ENCODE measurements at places on chromosomes 2 and 18.

DNA sequence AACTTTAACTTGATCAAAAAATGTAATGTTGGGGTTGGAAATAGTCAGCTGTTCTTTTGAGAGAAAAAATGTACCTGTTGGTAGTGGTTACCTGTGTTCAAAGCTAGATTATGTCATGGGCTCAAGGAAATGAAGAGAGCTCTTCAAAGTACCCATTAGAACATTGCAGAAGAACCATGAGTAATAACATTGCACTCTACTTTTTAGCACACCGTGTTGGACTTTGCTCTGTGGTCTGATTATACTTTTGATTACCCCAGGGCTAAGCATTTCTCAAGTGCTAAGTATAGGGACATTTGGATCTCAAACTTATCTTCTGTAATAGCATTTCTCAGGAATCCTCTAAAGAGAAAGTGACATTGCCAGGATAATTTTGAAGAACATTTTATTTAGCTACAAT is 1122.8 kb upstream of the CELF4 start:
- DNase-seq, result no peak

DNA sequence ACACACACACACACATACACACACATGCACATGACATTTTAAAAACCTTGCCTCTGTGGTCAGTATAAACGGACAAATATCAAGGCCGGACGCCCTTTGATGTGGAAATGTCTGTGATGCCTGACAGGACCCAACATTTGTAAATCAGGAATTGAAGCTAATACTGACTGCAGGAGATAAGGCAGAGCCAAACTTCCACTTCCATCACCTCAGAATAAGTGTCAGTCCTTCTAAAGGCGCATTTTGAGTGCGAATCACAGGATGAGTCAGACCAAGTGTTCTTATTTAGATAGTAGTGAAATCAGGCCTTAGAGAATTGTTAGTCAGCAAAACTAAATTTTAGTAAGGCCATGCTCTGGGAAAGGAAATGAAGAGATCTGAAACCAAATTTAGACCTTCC is 211.7 kb upstream of the LRATD1 start:
- peak; percentile 37 for DNase-seq

- no peak for DNase-seq
Observed at GRCh38 chr2:145043399-145043834, 523.5 kb upstream of the ZEB2 start.

- no peak for DNase-seq
Observed at GRCh38 chr2:62291052-62291451, 95.1 kb downstream of the B3GNT2 start.

DNA sequence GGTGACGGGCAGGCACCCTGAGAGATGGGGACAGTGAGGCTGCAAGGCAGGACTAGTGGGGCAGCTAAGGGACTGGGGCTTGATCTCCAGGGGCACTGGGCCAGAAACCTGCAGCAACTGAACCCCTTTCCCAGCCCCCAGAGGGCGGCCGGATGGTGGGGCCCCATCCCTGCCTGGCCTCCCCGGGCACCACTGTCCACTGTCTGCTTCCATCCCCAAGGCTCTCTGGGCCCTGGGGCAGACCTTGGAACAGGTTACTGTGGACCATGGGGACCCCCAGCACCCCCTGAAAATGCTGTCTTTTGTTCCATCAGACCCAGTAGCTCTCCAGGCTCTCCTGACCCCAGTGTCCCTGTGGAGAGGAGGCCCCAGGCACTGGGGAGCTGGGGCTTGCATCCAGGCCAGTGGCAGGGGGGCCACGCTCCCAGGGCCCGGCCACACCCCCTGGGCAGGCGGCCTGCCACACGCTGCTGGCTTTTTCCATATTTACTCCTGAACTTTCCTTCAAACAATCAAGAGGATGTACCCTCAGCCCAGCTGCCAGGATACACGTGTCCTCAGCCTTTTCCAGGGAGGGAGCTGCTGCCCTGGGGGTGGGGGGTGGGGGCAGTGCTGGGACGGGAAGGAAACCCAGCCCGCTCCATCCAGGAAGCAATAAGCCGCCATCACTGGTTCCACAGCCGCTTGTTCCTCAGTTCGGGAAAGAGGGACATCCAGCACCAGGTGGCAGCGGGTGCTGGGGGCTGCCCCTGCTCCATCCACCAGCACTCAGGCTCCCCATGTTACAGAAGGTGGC is 102.3 kb upstream of the ODC1 start:
- no peak for DNase-seq

DNA sequence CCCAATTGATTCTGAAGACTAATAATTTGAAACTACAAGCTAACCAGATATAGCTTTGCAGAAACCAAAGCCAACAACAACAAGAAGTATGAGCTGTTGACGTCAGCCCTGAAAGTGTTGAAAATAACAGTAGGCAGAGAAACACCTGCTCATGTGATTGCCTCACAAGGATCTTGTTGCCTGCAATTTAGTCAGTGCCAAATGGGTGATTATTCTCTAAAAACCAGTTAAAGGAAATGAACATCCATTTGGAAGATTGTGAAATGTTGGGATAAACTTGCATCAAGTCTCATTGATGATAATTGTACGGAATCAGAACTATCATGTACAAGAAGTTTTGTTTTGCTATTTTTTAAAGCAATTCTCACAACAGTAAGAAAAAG is 2.8 kb downstream of the CYTIP start:
- DNase-seq, result no peak

DNA sequence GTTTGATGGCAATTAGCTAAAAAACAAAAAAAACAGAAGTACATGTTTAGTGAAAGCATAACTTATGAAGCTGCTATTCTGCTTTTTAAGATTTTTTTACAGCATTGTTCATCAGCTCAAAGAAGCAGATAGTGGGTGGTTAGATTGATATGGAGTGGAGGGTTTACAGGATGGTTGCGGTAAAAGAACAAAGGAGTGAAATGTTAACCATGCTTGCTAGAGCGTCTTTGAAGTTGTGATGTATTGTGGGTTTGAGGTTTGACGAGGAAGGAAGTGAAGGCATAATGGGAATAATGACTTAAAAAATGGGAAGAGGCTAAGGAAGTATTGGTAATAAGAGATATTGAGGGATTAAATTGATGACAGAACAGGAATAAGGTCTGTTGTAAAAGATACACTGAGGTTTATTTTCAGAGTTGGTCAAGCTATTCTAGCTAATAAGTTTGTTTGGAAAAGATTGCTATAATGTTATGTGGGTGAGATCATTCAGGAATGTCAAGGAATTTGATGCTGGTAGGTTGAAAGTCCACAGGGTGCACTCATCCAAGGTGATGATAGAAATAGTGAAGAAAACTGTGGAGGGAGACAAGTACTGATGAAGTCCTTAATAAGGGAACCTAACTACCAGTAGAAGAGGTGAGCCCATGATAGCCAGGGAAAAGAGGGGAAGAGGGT is 14.6 kb downstream of the SPOPL start:
- DNase-seq, result no peak

GRCh38 chr2:130372055-130372832 is 16.4 kb downstream of the PTPN18 start:
- no peak for DNase-seq

DNA sequence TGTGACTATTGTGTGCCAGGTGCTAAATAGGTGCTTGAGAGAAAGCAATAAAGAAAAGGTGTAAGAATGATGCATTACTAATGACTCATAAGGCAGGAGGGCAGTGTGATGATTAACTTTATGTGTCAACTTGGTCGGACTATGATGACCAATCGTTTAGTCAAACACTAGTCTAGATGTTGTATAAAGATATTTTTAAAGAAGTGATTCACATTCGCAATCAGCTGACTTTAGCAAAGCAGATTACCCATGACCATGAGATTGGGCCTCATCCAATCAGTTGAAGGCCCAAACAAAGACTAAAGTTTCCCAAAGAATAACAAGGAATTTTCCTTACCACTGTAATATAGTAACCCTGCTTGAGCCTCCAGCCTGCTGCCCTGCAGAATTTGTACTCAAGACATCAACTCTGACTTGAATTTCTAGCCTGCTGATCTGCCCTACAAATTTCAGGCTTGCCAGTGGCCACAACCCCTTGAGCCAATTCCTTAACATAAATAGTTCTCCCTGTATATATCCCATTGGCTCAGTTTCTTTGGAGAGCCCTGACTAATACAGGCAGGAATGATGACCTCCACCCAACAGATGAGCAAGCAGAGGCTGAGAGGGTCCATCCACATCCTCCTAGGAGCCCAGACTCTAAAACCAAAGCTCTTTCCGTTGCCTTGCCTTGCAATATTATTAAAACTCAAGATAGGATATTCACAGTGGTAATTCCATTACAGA is 132.6 kb downstream of the ACTR3 start:
- DNase-seq, result peak; percentile 63

- DNase-seq, result no peak
Observed at GRCh38 chr2:7030810-7031209, 113.6 kb downstream of the RNF144A start.

- no peak for DNase-seq
Observed at GRCh38 chr2:409523-409922, 121.6 kb upstream of the ALKAL2 start.

GRCh38 chr2:99662761-99663341 is 173.0 kb upstream of the REV1 start:
- DNase-seq, result peak; percentile 91

Data from HS-5 (cell line).